ENCODE measurements at places on chromosomes 11 and 22. TPM values are rescaled to one million over a fixed set of nuclear protein-coding genes. Genes with fewer than 3 reads are reported as not detected.

RRP8 gene
- 16.3 TPM for polyA plus RNA-seq

LRRN4CL gene
- polyA plus RNA-seq = 5.7 TPM

- no peak for DNase-seq
Observed at GRCh38 chr11:41996533-41996932, 537.1 kb upstream of the LRRC4C start.

DNA sequence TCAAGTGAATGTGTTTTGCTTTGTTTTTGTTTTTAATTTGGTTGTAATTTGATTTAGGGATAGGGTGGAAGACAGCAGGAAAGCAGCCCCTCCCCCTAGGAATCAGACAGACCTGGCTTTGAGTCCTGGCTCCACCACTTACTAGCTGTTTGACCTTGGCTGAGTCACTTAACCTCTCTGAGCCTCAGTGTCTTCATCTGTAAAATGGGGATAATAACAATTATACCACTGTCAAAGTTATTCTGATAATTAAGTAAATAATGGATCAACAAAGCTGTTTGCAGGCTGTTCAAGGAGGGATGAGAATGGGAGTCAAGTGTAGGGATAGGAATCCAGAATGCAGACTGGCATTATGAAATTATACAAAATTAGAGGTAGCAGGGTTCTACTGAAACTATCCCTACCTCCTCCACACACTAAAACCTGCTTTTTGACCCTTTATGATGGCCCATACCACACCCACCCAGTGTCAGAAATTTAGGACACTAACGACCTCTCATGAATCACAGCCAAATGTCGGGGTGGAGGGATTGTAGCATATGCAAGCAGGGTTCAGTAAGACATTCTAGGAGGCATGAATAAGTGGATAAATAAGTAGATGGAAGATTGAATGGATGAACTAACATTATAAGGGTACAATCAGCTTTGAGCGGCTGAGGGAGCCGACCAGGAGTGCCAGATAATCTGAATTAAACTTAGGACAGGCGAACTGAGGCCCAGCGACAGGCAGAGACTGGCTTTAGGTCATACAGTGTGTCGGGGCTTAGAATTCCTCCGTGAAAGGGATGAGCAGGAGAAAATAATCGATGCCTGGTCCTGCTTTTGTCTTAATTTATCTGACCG lies 974 bp downstream of the ANAPC15 start:
- no peak for DNase-seq

DNA sequence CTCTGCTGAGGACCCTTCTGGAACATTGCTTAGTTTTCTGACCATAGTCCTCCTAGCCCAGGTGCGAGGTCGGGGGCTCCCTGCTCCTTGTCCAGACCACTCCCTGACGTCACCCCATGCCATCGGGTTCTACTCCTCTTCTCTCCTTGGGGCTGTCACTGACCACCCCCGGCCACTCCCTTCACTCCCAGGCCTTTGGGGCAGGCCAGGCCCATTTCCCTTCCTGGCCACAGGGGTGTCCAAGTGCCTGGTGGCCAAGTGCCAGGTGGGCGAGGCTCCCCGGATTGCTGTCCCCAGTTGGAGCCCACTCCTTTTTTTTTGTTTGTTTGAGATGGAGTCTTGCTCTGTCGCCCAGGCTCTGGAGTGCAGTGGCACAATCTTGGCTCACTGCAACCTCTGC lies 19.5 kb downstream of the MRGPRD start:
- DNase-seq = no peak

FGF19 gene
- not detected for polyA plus RNA-seq

DNA sequence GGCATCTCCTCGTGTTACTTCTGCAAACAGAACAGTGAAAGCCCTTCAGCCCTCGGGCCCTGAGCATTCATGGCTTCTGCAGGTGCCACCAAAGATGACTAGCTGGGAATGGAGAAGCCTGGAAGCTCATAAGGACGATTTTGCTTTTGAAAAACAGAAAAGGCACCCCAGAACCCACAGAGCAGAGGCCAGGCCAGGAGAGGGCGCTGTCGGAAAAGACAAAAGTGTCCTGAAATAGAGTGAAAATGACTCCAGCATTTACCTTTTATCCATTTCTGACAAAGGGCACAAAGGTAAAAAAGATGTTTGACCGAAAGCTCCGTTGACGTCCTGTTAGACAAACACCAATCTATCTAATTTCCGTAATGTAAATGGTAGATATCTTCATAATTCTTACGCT lies 37.6 kb downstream of the ZNF195 start:
- no peak for DNase-seq

DNA sequence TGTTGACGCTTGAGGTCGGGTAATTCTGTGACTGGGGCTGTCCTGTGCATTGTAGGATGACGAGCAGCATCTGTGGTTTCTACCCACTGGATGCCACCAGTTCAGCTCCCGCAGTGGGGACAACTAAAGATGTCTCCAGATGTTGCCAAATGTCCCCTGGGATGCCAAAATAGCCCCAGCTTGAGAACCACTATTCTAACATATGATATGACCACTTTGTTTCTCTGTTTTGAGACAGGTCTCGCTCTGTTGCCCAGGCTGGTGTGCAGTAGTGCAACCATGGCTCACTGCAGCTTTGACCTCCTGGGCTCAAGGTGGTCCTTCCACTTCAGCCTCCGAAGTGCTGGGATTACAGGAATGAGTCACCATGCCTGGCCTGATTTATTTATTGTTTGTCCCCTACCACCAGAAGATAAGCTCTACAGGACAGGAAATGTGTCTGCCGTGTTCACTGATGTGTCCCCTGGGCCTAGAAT lies 4.4 kb upstream of the MEN1 start:
- DNase-seq = no peak

Measured in AG04450 (cell line).